ENCODE measurements at places on chromosomes 11 and 22.

- no peak for DNase-seq
These were observed 4.9 kb downstream of the CRYAB start for GRCh38 chr11:111906680-111907079.

- DNase-seq, result no peak
These were observed 4.1 kb downstream of the PPP1CA start for GRCh38 chr11:67397536-67397935.

GRCh38 chr11:28227460-28227859 lies 119.3 kb downstream of the METTL15 start:
- no peak for DNase-seq

DNA sequence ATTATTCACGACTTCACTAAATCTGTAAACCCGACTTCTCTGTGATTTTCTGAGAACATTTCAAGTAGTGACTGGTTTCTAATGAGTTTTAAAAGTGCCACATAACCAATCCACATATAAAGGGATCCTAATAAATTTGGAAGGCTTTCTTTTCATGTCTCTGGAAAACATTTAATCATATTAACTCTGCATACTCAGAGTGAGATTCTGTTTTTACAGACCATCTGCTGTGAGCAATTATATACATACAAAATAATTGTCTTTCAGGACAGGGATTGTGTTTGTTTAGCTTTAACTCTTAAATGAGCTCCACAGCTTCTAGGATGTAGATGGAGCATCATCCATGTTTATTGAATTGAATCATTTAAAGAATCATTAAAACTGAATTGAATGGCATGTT lies 65.1 kb downstream of the PRMT3 start:
- no peak for DNase-seq

- DNase-seq, result no peak
These were observed 13.2 kb downstream of the FAM181B start for GRCh38 chr11:82720267-82721065.

- no peak for DNase-seq
These were observed 6.9 kb downstream of the GTPBP1 start for GRCh38 chr22:38712486-38713207.

- DNase-seq, result no peak
These were observed 140.4 kb upstream of the ARHGAP42 start for GRCh38 chr11:100546714-100547113.

GRCh38 chr11:93662175-93662570 lies 691 bp downstream of the CEP295 start:
- DNase-seq, result no peak

DNA sequence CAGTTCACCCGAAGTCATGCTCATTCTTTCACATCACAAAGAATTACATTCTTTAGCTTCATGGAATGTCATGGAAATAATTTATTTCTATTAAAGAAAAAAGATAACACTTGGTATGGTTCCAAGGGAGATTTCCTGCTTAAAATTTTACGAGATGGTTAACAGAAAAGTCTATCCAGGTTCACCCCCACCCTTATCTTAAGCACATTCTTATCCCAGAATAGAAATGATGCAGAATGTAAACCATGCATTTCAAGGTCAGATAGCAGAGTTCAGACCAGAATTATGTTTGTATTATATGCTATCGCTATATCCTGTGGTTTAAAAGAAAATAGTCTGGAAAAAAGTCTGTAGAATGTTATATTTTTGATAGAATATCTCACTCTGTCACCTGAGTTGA lies 58.7 kb downstream of the GAS2 start:
- DNase-seq, result no peak

Measured in Jurkat, Clone E6-1 (cell line).